ENCODE measurements at places on chromosomes 1 and 21. TPM values are rescaled to one million over a fixed set of nuclear protein-coding genes. Genes with fewer than 3 reads are reported as not detected.

GRCh38 chr1:206551986-206552326 lies 44.6 kb downstream of the RASSF5 start:
- H3K36me3 ChIP-seq = no peaks in the 10 kb centered on the region
- peaks cover 55% of the 10 kb centered on the region for H3K4me1 ChIP-seq
- H3K27ac ChIP-seq = peak overlapping the region; percentile 86
- DNase-seq = no peak

- H3K36me3 ChIP-seq = no peaks in the 10 kb centered on the region
- no peak for DNase-seq
- H3K4me3 ChIP-seq = no peak overlapping the region
- H3K4me1 ChIP-seq = peaks cover 8% of the 10 kb centered on the region
- H3K27ac ChIP-seq = no peak overlapping the region
- H3K27me3 ChIP-seq = peaks cover 3% of the 10 kb centered on the region
These were observed 10.3 kb upstream of the EPS8L3 start for GRCh38 chr1:109773900-109774485.

C1orf50 gene
- 4.0 TPM for total RNA-seq

DNA sequence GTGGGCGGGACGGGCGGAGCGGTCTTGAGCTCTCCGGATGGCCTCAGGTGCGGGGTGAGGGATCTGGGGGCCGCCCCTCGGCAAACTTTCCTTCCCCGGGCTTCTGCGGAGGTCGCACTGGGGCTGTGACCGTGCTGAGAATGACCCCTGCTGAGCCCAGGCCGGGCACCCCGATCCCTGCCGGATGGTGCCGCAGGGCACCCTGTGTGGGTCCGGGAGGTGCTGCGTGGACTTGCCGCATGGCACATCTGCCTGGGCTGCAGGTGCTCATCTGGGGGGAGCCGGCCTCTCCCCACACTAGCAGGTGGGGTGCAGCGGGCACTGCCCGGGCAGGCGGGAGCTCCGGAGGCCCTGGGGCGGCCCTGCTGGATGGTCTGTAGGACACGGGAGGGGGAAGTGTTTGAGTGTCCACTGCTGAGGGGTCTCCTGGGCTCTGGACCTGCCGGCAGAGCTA lies 31.8 kb upstream of the PEX10 start:
- no peak overlapping the region for H3K4me3 ChIP-seq
- DNase-seq = no peak
- H3K4me1 ChIP-seq = no peaks in the 10 kb centered on the region
- peaks cover 72% of the 10 kb centered on the region for H3K27me3 ChIP-seq

OR2T6 gene
- not detected for total RNA-seq

GCSAML gene
- total RNA-seq = 0.42 TPM

GFI1 gene
- total RNA-seq = 38.8 TPM

LAMC1 gene
- 20.5 TPM for total RNA-seq

ZBTB7B gene
- 12.1 TPM for total RNA-seq

GNL2 gene
- total RNA-seq = 73.8 TPM

CRYBG2 gene
- total RNA-seq = 0.76 TPM

DNA sequence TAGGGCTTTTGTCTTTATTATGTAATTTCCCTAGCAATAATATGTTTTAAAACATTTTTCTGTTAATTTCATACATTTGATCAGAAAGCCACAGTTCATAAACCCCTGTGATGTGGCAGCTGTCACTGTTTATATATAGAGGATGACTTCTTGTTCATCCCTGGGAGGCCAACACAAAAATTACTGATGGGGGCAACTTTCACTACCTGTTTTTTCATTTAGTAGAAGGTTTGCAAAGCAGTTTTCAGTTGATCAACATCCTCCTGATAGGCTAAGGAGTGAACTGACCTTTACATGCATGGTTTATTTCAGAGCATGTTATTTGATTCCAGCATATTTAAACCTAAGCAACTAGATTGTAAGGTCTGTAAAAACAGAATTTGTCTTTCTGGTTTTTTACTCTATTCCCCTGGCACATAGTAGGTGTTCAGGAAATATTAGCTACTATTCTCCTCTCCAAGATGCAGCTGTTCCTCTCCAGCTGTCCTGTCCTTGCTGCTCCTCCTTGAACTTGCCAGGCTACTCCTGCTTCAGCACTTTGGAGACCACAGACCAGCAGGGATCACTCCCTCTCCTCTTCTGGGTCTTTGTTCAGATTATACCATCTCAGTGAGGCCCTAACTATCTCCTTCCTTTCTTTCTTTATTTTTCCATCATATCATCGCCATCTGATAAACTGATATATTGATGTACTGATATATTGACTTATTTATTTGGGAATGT lies 54.7 kb downstream of the ROR1 start:
- no peaks in the 10 kb centered on the region for H3K27me3 ChIP-seq
- DNase-seq = no peak
- no peak overlapping the region for H3K4me3 ChIP-seq
- H3K36me3 ChIP-seq = no peaks in the 10 kb centered on the region
- H3K4me1 ChIP-seq = peaks cover 3% of the 10 kb centered on the region

- H3K36me3 ChIP-seq = no peaks in the 10 kb centered on the region
- H3K27me3 ChIP-seq = peaks cover 65% of the 10 kb centered on the region
- no peak overlapping the region for H3K4me3 ChIP-seq
- H3K4me1 ChIP-seq = no peaks in the 10 kb centered on the region
- no peak for DNase-seq
These were observed 32.9 kb downstream of the TENT5C start for GRCh38 chr1:117638759-117639158.

DNA sequence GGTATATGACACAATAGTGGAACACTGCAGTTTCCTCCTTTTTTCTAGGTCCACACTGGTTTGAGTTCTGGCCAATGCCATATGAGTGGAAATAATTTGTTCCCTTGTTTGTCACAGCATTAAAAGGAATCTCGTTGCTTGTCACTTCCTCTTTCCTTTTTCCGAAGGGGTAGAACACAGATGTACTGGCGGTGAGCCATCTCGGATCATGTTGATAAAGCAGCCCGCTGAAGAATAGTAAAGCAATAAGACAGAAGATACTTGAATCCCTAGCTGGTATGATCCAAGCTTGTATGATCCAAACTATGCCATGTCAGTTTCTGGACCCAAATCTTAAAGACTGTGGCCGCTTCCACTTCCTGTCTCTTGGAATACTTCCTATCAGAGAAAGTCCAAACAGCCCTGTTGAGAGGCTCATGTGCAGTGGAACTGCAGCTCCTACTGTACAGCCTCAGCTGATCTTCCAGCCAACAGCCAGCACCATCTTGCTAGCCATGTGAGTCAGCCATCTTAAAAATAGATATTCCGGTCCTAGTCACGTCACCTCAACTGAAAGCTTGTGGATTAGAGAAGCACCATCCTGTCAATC lies 40.3 kb downstream of the CFHR5 start:
- H3K27me3 ChIP-seq = no peaks in the 10 kb centered on the region
- H3K36me3 ChIP-seq = no peaks in the 10 kb centered on the region

DNA sequence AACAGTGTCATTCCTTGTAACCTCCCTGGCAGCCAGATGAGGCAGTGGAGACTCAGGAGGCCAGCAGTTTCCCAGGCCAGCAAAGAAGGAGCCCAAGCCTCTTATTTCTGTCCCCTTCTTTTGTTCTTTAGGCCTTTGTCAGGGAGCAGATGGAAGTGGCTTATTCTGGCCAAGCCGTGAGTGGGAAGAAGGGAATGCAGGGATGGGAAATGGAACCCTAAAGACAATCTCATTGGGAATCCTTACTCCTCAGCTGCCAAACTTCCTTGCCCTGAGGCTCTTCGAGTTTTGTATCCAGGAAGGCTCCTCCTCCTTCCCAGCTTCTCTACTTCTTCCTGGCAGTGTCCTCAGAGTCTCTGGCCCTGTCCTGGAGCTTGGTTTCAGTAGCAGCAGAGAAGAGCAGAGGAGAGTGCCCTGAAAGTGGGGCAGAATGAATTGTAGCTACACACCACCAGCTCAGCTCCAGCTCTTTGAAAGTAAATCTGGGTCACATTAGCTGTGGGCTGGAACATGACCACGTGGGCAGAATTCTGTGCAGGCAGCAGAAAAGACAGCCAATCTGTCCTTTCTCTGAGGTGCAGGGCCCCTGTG lies 63.9 kb downstream of the NDUFS5 start:
- H3K27me3 ChIP-seq = no peaks in the 10 kb centered on the region
- H3K4me3 ChIP-seq = no peak overlapping the region

DNA sequence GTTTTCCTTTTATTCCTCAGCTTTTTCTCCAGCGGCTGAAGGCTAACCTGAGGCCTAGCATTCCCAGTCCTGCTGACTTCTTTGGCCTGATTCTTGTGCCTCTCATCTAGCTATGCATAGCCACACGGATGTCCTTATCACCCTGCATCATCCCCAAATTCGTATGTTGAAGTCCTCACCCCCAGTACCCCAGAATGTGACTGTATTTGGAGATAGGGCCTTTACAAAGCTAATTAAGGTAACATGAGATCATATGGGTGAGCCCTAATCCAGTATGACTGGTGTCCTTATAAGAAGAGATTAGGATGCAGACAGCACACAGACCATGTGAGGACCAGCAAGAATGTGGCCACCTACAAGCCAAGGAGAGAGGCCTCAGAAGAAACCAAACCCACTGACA lies 44.6 kb downstream of the CDCP2 start:
- DNase-seq = no peak
- H3K27ac ChIP-seq = no peak overlapping the region
- no peak overlapping the region for H3K4me3 ChIP-seq
- H3K27me3 ChIP-seq = no peaks in the 10 kb centered on the region

DNA sequence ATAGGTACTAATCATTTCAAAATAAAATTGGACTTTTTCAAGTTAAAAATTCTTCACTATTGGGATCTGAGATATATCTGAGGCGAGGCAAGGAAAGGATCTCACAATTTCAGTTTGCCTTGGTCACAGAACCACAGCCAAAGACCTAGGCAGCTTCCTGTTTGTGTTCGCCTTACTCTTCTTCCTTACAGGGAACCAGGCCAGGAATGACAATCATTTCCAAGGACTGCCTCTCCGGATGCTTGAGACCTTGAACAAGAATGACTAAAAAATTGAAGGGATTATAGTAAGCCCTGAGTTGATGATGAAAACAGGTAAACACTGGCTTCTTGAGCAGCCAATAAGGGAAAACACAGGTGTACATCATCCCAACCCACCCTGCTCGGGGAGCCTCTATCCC lies 35.2 kb upstream of the SERBP1 start:
- H3K4me1 ChIP-seq = no peaks in the 10 kb centered on the region
- no peak overlapping the region for H3K4me3 ChIP-seq
- DNase-seq = no peak
- H3K27me3 ChIP-seq = no peaks in the 10 kb centered on the region
- no peak overlapping the region for H3K27ac ChIP-seq

GRCh38 chr1:209610631-209610905 lies 27.1 kb downstream of the CAMK1G start:
- no peaks in the 10 kb centered on the region for H3K4me1 ChIP-seq
- no peak overlapping the region for H3K27ac ChIP-seq
- no peak overlapping the region for H3K4me3 ChIP-seq
- H3K27me3 ChIP-seq = no peaks in the 10 kb centered on the region
- no peaks in the 10 kb centered on the region for H3K36me3 ChIP-seq

HENMT1 gene
- total RNA-seq = 28.3 TPM

DNA sequence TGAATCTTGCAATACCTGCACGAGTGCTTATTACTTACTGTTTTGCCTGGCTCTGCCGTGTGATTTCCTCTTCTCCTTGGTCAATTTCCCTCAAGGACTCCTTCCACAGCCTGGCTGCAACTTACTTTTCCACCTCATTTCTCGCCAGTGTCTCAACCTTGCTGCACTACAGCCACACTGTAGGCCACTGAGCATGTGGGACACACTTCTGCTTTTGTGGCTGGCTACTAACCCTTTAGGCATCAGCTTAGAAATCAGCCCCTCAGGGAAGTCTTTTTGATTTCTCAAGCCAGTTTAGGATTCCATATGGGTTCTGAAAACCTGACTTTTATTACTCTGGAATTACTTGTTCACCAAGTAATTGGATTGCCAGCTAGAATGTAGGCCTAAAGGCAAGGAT lies 5.2 kb upstream of the DMRTB1 start:
- H3K27ac ChIP-seq = no peak overlapping the region
- no peaks in the 10 kb centered on the region for H3K27me3 ChIP-seq
- no peak for DNase-seq
- no peaks in the 10 kb centered on the region for H3K36me3 ChIP-seq
- no peak overlapping the region for H3K4me3 ChIP-seq

- H3K27me3 ChIP-seq = no peaks in the 10 kb centered on the region
- no peak overlapping the region for H3K27ac ChIP-seq
- no peak overlapping the region for H3K4me3 ChIP-seq
- no peak for DNase-seq
These were observed 30.6 kb upstream of the USP24 start for GRCh38 chr1:55245781-55246180.

SZRD1 gene
- 46.5 TPM for total RNA-seq

CASP9 gene
- total RNA-seq = 5.6 TPM

DNA sequence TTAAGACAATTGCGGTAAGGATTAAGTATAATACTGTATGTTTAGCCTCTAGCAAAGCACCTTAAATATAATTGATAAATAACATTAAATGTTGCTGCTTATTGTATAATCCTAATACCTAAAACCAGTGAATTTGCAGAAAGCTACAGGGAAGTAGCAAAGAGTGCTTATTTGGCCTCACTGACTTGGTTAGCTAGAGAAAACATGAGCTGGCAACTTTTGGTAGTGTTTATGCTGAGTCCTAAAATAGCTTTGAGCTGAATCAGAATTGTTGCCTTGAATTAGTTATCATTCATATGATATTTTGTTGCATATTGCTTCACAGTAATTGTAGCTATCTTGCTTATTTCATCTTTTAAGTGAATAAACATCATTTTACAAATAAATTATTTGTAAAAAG lies 3.5 kb downstream of the TRIM67 start:
- H3K4me1 ChIP-seq = no peaks in the 10 kb centered on the region
- H3K27me3 ChIP-seq = peaks cover 45% of the 10 kb centered on the region

DNA sequence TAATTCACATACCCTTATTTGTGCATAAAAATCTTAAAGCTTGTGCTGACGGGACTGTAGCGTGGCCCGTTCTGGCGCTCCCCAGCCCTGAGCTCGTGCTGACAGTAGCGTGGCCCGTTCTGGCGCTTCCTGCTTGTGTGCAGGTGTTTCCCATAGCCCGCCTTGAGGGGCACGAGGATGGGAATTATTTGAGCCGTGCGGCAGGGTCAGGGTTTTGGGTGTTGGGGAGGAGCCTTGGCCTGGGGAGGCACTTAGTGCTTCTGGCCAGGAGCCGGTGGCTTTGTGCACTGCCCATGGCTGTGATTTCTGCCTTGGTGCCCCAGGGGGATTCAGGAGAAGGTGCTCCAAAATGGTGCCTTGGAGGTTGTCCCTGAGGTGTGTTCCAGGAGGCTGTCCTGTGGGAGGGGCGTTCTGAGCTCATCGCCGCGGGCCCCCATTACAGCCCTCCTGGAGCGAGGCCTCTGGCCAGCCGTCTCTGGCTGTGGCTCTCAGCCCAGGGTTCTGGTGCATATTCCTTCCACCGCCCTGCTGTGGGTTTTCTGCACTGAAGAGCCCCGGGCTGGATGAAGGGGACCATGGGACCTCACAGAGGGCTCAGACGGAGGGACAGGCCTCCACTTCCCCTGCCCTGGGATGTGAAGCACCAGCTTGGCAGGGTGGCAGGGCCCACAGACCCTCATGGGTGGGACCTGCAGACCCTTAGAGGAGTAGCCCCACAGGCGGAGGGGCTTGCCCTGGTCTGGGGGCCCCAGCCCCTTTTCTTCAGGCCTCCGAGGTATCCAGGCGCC lies 6.6 kb downstream of the SLX9 start:
- no peak for DNase-seq
- H3K4me1 ChIP-seq = peaks cover 22% of the 10 kb centered on the region
- no peaks in the 10 kb centered on the region for H3K27me3 ChIP-seq
- H3K4me3 ChIP-seq = no peak overlapping the region
- H3K27ac ChIP-seq = no peak overlapping the region
- peaks cover 47% of the 10 kb centered on the region for H3K36me3 ChIP-seq

FNDC10 gene
- 0.24 TPM for total RNA-seq

LRRC53 gene
- total RNA-seq = 0.19 TPM

- DNase-seq = no peak
- H3K27me3 ChIP-seq = no peaks in the 10 kb centered on the region
- no peak overlapping the region for H3K27ac ChIP-seq
- no peaks in the 10 kb centered on the region for H3K4me1 ChIP-seq
- no peak overlapping the region for H3K4me3 ChIP-seq
- H3K36me3 ChIP-seq = no peaks in the 10 kb centered on the region
These were observed 58.7 kb downstream of the GRIK3 start for GRCh38 chr1:36975642-36976041.

All from thymus (tissue), 14 donors.